ENCODE measurements at places on chromosomes 11 and 22. TPM values are rescaled to one million over a fixed set of nuclear protein-coding genes. Genes with fewer than 3 reads are reported as not detected.

The PDXP gene
- 17.7 TPM for polyA plus RNA-seq

The SFI1 gene
- 26.1 TPM for polyA plus RNA-seq

The TAF6L gene
- 30.7 TPM for polyA plus RNA-seq

The KCTD14 gene
- 15.4 TPM for polyA plus RNA-seq

The DSCAML1 gene
- 1.7 TPM for polyA plus RNA-seq

The OR52E1 gene
- polyA plus RNA-seq: not detected

DNA sequence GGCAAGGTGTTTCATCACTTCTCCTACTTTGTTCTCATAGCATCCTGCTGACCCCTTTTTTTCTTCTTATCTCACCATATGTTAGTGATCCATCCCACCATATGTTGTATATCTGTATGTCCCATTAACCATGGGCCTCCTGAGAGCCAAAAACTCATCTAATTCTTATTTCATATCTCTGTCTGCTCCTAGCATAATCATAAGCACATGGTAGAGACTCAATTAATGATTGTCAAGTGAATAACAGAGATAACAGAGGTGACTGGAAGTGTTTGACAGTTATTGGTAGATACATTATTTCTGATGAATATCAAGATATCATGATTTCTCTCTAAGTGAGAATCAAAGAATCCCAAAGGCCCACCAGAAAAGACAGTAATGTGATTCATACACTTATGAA, 138.1 kb upstream of the MPPED2 start:
- no peak for DNase-seq

DNA sequence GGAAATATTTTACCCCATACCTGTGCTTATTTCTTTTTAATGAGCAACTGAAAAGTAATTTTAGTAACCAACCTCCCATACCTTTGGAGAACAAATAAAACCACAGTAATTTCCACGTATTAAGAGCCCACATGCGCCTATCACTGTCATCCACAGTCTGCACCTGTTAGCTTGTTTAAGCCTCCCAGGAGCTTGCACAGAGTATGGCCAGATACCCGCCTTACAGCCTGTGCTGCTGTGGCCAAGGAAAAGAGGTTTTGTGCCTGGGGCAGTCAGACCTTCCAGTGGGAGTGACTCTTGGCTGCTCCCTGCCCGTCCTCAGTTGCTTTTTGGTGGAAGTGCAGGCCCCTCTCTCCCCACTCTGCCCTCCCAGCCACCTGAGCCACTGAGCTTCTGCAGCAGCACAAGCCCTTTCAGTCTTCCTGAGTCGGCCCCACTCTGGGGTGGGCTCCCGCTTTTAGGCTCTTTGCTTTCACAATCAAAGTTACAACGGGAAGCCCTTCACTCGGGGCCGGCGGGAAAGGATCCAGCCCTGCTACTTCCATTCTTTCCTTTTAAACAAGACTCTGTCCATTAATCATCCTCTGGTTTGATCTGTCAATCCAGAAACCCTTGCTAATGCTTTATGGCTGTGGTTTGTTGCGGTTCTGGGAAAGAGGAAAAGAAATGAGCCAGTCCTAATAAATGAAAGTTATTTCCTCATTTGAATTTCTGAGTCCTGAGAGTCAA, 308.8 kb downstream of the TBC1D22A start:
- no peak for DNase-seq

- no peak for DNase-seq
These were observed 16.9 kb downstream of the LMO2 start for GRCh38 chr11:33874910-33875490.

DNA sequence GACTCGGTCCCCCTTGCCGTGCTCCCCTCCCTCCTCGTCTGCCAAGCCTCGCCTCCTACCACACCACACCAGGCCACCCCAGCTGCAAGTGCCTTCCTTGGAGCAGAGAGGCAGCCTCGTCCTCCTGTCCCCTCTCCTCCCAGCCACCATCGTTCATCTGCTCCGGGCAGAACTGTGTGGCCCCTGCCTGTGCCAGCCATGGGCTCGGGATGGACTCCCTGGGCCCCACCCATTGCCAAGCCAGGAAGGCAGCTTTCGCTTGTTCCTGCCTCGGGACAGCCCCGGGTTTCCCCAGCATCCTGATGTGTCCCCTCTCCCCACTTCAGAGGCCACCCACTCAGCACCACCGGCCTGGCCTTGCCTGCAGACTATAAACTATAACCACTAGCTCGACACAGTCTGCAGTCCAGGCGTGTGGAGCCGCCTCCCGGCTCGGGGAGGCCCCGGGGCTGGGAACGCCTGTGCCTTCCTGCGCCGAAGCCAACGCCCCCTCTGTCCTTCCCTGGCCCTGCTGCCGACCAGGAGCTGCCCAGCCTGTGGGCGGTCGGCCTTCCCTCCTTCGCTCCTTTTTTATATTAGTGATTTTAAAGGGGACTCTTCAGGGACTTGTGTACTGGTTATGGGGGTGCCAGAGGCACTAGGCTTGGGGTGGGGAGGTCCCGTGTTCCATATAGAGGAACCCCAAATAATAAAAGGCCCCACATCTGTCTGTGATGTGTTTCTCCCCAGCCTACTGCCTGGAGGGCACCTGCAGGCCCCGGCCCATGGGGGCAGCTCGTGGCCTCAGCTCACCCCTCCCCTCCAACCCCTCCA, 29.8 kb downstream of the CAPN1 start:
- DNase-seq: no peak

- no peak for DNase-seq
These were observed 20.4 kb upstream of the GRAMD1B start for GRCh38 chr11:123409456-123410217.

DNA sequence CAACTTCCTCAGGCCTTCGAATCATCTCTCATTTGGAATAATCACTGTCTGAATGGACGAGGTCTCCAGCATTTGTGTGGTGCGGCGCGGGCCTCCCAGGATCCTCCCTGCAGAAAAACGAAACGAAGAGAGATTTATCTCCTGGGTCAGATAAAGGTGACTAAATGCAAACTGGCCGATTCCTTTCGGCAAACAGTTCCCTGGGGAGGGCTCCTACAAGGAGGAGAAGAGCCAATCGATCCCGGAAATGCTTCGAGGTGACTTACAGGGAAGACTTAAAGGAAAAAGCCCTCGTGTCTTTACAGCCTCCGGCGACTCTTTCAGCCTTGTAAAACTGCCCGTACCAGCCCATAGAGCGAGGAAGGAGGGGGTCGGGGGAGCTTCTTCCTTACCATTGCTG, 126.5 kb downstream of the MIAT start:
- no peak for DNase-seq

- no peak for DNase-seq
These were observed 80.1 kb upstream of the RTL6 start for GRCh38 chr22:44578110-44578457.

DNA sequence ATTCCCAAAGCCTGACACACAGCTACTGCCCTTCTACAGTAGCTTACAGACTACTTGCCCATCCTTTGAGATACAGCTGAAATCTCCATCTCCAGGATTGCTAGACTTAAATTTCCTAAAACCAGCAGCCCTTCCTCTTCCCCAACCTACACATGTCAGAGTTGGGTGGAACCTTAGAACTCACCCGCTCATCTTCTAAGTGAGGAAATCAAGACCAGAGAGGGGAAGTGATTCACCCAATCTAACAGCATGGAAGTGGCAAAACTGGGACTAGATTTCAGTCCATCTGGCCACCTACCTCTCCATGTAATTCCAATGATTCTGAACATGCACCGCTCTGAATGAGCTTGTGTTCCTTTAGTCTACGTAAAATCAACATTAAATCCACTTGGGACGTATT, 1.0 kb upstream of the TMEM86A start:
- no peak for DNase-seq

DNA sequence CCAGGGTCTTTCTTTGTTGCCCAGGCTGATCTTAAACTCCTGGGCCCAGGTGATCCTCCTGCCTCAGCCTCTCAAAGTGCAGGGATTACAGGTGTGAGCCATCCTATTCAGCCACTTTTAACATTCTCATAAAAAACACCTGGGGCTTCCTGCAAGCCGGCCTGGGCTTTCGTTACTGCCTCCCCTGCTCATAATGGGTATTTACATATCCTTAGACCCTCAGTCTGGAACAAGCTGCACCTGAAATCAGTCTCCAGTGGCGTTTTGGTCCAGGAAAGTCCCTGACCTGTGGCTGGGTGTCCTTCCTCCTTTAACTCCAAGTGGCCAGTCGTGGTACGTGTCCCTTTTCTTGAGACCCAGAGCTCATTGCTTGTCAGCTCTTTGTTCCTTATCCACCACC, 320.7 kb downstream of the TMEM135 start:
- no peak for DNase-seq

- no peak for DNase-seq
These were observed 70.2 kb upstream of the CREB3L1 start for GRCh38 chr11:46207270-46207669.

DNA sequence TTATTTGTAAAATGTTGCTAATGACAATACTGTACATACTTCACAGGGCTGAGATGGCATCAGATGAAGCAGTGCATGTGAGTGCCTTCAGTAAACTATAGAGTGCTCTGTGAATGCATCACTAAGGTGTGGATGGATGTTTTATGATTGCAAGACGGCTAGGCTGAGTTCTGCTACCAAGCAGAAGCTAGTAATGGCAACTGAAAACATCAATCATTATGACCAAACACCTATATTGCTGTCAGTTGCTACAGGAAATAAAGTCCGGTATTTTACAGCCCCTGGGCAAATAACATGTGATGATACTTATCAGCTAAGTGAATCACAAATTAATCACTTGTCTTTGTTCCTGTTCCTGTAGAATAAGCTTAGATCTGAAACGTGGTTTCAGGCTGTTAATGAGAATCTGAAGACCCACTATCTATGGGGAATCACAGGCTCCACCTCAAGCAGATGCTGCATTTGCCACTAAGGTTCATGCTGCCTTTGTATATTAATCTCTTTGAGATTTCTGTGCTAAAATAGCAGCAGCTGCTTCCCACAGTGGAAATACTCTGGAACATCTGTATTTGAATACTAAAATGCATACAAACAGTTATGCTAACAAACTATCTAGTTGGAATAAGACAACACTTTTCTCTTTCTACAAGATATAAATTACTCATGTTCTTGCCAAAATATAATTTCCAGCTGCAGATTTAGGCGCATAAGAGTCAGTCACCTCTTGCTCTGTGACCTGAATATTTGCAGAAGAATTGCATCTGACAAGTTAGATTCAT, 254.0 kb upstream of the PITPNB start:
- no peak for DNase-seq

GRCh38 chr11:66641834-66642233, 3.3 kb downstream of the RBM4 start:
- DNase-seq: no peak

- no peak for DNase-seq
These were observed 770.6 kb upstream of the CCDC90B start for GRCh38 chr11:84056653-84057376.

- no peak for DNase-seq
These were observed 43.3 kb downstream of the BDNF start for GRCh38 chr11:27656806-27657483.

DNA sequence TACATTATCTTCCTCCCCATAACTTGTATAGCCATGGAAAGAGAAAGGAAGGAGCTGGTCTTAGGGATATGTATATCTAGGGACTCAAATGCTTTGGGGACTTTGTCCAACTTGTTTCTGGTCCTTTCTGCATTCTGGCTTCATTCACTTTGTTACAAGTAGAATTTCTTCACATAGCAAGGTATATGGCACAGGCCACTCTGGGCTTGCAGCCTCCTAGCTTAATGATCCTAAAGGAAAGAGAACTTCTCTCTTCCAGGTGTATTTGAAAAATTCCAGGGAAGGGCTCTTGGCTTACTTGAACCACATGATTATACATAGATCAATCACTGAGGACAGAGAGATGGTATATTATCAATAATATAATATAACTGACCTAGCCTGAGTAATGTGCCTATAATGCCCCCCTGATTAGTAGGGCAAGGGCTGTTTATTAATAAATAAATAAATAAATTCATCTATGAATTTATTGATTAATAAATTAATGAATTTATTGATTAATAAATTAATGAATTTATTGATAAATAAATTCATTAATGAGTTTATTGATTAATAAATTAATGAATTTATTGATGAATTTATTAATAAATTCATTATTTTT, 48.2 kb upstream of the CEP295 start:
- DNase-seq: no peak

DNA sequence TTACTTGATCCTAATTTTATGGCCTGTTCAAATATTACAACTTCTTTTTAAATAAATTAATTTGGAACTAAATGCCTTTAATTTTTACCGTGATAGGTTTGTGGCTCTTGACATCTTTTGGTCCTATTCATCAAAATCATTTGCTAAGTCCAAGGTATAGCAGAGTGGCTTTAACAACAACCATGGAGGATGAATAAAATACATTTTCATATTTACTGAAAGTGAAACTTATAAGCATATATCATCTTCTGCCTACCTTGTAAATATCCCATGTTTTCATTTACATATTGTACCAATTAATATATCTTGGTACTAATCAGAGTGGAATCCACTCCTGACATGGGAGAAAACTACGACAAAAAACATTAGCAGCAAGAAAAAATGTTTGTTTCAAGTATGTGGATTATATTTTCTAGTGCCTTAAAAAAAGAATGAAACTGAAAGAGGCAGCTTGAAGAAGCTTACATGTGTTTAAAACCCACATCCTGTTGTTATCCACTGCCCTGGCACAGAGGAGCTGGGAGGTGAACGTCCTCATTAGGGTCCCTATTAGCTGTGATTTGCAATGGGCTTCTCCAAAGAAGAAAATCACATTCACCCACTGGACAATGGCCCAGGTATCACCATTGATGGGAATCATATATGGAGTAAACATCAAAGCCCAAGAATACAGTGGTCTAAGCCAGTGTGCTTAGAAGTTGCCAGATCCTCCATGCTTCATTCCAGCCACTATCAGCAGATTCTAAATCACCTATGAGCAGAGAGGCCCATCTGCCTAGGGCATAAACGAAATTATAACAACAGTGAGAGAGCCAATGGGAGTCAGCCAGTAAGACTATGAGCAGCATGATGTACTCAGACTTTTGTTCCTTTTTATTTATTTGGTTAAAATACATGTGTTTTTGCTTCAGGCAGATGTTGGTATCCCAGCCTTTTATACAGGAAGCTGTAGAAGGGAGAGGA, 84.7 kb downstream of the MAML2 start:
- no peak for DNase-seq

- no peak for DNase-seq
These were observed 57.2 kb upstream of the SHANK2 start for GRCh38 chr11:71309611-71310010.

- no peak for DNase-seq
These were observed 60.3 kb upstream of the IGLL5 start for GRCh38 chr22:22827187-22827939.

DNA sequence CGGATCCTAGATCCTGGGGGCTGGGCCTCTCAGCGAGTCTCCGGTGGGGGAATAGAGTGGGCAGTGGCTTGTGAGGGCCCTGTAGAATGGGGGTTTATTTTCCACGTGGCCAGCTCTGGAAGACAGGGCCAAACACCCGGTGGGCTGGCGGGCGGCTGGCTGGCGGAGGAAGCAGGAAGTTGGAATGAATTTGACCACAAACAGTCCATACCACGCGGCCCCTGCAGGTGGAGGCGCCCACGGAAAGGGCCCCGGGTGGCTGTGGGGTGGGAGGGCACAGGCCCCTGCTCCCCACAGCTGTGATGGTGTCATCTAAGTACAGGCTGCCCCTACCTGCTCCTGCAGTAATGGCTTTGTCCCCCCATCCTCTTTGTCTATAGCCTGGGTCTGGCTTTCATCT, 15.1 kb downstream of the MCAT start:
- no peak for DNase-seq

- DNase-seq: no peak
These were observed 52.2 kb downstream of the FEZ1 start for GRCh38 chr11:125443767-125444311.
